ENCODE measurements at places on chromosomes 12 and 14. TPM values are rescaled to one million over a fixed set of nuclear protein-coding genes. Genes with fewer than 3 reads are reported as not detected.

Gene NEUROD4
- total RNA-seq: not detected

Gene GPRC5D
- not detected for total RNA-seq

Gene PTCSC3
- total RNA-seq: not detected

Gene AMHR2
- total RNA-seq: not detected

Gene ANKS1B
- total RNA-seq: 3.4 TPM

Gene CISTR
- total RNA-seq: not detected

Gene LRP1-AS
- not detected for total RNA-seq

Gene OTOGL
- 0.11 TPM for total RNA-seq

DNA sequence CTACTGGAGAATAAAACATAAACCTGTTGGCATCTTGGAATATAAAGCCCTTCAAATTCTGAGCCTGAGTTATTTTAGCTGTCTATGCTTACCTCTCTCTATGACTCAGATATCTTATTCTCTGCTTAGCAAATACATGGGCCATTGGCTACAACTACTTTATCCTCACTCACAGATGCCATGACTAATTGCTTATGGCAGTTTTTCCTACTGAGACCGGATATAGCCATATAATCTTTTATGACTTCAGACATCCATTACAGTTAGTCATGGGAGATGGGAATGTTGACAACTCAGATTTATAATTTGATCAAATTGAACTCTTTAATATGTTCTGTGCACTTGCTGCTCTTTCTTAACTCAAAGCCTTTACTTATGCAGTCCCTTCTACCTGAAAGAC lies 502.4 kb upstream of the ATP2B1 start:
- no peak for DNase-seq

GRCh38 chr14:69780092-69780491 lies 13.2 kb downstream of the SRSF5 start:
- DNase-seq: no peak

DNA sequence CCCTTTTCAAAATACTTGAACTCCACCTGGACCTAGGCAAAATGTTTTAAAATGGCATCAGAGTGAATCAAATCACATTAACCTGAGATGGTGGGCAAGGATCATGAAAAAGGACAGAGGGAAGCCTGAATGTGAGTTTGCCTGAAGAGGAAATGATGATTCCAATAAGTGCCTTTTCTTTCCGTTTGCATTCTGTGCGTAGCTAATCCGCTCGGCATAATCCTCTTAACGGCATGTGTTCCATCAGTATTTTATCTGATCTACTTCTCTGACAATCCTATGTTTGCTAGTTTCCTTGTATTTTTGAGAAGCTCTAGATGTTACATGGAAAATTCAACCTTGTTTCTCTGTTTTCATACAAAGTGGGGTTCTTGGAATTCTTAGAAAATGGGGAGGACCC lies 354.6 kb downstream of the NRXN3 start:
- no peak for DNase-seq

GRCh38 chr12:86914721-86915120 lies 658.5 kb upstream of the MGAT4C start:
- DNase-seq: no peak

DNA sequence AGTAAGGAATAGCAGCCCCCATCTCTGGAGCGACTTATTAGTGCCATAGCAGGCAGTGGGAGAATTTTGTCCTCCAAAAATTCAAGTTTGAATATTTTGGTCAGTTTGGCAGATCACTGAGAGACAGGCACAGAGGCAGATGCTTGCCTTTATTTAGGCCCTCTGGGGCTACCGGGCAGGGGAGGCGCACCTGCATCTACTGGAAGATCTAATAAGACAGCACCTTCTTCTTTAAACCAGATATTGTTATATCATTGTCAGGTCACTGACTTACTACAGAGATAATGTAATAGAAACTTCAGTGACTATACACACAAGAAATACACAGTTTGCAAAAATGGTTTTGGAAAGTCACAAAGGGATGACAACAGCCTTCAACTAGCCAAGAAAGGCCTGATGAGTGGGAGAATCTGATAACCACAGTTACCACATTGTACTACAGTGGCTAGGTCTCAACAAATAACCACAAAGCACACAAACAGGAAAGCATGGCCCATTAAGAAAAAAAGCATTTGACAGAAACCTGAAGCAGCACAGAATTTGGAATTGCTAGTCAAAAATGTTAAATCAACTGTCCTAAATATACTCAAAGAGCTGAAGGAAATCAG lies 56.8 kb downstream of the CDK17 start:
- DNase-seq: no peak

DNA sequence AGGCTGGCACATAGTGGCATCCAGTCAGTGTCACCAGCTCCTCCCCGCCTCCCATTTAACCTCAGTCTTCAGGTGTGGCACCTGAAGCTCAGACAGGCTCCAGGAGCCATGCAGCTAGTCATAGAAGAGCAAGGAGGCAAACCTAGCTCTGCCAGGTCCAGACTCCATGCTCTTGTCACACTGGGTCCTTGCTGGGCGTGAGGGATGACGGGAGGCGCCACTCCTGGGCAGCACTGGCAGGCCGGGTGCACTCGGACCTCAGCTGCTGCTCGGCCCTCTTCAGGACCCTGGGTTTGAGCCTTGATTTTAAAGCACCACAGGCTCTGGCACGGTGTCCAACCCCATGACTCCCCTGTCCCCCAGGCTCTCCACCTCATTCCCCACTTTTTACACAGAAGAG lies 24.1 kb downstream of the ITPK1 start:
- no peak for DNase-seq

DNA sequence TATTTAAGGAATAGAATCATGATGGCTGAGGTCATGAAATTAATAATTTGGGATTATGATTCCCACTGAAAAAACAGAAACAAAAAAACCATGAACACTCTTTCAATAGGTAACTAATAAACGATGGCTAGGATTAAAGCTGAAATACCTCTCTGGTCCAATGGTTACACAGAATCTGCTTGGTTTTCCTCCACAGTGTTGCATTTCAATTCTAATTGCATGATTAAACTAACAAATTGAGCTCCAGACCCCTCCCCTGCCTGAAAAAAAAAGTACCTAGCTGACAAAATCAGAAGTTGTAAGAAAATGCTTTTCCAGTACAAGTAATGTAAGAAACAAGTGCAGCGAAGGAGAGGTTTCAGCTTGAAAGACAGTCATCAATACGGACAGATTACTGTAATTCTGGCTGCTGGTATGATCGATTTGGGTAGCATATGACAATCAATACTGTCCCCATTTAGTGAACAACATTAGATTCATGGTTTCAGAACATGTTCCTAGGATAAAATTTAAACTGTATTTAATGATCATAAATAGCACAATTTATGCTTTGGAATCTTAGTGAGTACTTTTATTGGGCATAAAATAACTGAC lies 32.0 kb downstream of the INSM2 start:
- DNase-seq: no peak

GRCh38 chr14:102798926-102799325 lies 21.7 kb downstream of the TRAF3 start:
- DNase-seq: no peak

GRCh38 chr12:54131641-54132280 lies 57.0 kb downstream of the SMUG1 start:
- no peak for DNase-seq

DNA sequence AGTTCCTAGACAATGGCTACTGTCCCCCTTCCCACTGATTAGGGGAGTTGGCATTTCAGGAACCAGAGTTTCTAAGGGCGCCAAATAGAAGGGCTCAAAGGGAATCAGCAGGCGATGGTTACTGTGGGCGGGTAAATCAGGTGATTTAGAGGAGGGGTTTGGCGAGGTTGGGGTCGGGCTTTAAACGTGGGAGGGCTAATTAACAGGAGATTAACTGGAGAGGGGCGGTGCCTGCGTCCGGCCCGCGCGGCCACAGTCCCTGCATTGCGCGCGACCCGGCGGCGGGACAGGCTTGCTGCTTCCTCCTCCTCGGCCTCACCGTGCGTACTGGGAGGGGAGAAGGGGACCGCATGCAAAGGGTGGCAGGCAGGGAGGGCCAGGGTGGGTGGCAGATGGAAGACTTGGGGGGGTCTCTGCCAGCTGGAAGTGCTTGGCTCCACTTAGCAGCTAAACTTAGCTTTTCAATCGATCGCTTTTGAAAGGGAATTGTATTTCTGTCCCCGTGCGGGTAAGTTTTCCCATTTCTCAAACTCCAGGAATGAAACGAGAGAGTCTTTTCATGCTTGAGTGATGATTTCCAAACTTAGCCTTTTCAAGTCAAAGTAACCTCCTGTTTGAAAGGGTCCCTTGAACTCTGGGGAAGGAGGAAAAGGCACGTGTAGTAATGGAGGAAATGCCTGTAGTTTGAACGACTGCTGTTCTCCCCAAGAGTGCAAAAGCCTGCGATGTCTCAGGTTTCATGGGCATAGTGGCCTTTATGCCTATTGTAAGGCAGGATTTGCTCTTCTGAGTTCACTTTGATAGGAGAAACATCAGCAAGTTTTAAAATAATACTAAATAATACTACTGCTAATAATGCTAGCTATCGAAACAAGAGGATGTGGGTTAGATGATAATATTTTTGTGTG lies at the start of gene MGST1:
MGST1 (plus strand) TSS at position 255 of the 908 bp plus-strand sequence. CDS start 6,608 bp downstream, outside the sequence.
- DNase-seq: peak; percentile 95

DNA sequence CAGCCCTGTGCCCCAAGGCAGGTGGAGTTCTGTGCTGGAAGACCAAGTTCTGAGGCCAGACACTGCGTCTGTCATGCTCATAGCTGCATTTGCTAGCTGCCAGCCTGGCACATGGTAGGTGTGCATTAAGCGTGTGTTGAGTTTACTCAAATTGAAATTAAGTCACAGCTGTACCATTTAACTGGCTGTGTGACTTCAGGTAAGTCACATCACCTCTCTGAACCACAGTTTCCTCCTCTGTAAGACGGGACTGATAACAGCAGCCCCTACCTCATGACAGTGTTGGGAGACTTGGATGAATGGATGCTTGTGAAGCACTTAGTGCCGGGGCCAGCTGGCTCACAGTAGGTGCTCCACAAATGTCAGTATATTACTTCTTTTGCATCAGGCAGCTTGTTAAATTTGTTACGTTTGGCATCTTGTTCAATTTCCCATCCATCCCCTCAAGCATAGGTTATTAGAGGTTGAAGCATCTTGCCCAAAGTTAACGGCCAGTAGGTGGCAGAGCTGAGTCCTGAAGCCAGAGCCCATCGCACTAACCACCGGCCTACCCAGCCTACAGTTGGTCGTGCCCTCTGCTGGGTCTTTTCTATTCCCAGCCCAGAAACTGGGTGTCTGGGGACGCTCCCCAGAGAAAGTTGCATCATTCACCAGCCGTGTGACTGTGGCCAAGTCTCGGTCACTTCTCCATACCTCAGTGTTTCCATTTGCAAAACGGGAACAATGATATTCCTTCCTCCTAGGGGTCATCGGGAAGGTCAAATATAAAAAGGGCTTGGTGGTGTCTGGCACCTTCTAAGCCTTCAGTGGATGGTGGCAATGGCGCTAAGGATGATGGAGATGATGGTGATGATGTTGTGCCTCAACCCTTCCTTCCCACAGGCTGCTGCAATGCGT lies 4.5 kb downstream of the DAO start:
- peak; percentile 80 for DNase-seq

DNA sequence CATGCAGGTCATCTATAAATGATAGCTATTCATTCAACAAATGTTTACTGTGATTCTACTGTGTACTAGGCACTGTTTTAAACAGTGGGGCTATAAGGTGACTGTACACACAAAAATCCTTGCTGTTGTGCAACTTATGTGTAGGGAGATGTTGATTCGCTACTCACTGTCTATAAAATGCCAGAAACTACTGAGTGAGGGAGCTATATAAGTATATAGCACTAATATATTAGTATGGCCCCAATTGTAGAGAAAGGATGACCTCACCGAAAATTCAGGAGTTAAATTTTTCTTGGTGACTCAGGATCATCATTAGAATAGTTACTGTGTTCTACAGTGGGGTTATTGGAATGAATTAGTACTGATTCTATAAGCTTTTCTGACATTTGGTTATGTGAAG lies 117.4 kb downstream of the TGFB3 start:
- DNase-seq: no peak

- no peak for DNase-seq
These were observed 183.8 kb downstream of the DPF3 start for GRCh38 chr14:72709916-72710611.

DNA sequence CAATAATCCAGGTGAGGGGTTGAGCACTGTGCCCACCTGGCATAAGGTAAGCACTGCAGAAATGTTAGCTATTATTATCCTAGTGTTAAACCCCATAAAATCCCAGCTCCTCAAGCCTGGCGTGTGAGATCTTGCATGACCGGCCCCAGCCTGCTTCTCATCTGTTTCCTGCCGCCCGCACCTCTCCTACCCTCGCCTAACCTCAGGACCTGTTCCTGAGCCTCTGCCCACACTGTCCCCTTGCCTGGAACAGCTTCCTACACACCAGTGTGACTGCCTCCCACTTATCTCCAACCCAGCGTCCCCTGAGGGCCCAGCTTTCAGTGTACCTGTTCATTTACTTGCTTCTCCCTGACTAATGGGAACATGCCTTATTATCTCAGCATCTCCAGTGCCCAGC lies 24.7 kb downstream of the ISCA2 start:
- DNase-seq: no peak

- DNase-seq: peak; percentile 49
These were observed 75.6 kb upstream of the FRMD6 start for GRCh38 chr14:51576117-51576430.

Data from H9 (cell line).